ENCODE measurements at places on chromosomes 4 and X. TPM values are rescaled to one million over a fixed set of nuclear protein-coding genes. Genes with fewer than 3 reads are reported as not detected.

Gene FGFBP2
- total RNA-seq = not detected

Gene SMR3B
- total RNA-seq = not detected

Gene DMD
- 41.3 TPM for total RNA-seq

Gene RHOH
- not detected for total RNA-seq

Gene KLHL15
- 9.9 TPM for total RNA-seq

Gene UPF3B
- 5.5 TPM for total RNA-seq

Gene PAGE2
- total RNA-seq = not detected

Gene SETD7
- 10.3 TPM for total RNA-seq

Gene SLC49A3
- 1.9 TPM for total RNA-seq

Gene GLRA2
- 0.15 TPM for total RNA-seq

Gene CDKL5
- total RNA-seq = 12.9 TPM

Gene POU3F4
- 0.03 TPM for total RNA-seq

Gene HAUS3
- 9.2 TPM for total RNA-seq

Gene PDCL2
- not detected for total RNA-seq

Gene FDCSP
- not detected for total RNA-seq

Gene C4orf36
- not detected for total RNA-seq

Gene TLR10
- total RNA-seq = not detected

Gene PNMA6A
- 8.6 TPM for total RNA-seq

Gene ERCC6L
- total RNA-seq = 2.9 TPM

Gene TLL1
- 0.04 TPM for total RNA-seq

Gene GAGE12F
- total RNA-seq = not detected

Gene IL2RG
- total RNA-seq = not detected

Gene DIPK2B
- 0.21 TPM for total RNA-seq

Gene RTL3
- not detected for total RNA-seq

Gene AFF2
- total RNA-seq = 8.3 TPM

Gene RAI2
- 1.1 TPM for total RNA-seq

Gene NOX1
- total RNA-seq = 3.1 TPM

Gene NXF2
- total RNA-seq = not detected

Gene BEND2
- not detected for total RNA-seq

Gene CT83
- total RNA-seq = not detected

Gene CT45A2
- total RNA-seq = not detected

Gene CT45A5
- not detected for total RNA-seq

Gene BGN
- total RNA-seq = 1.9 TPM

Gene ASMT
- total RNA-seq = not detected

Gene C4orf50
- 0.15 TPM for total RNA-seq

Gene APLN
- 0.88 TPM for total RNA-seq

Gene HSFX2
- not detected for total RNA-seq

Gene EDA2R
- total RNA-seq = 4.2 TPM

Gene STAP1
- not detected for total RNA-seq

Gene SPINK2
- total RNA-seq = not detected

Gene FAM184B
- not detected for total RNA-seq

Gene MAGEC3
- total RNA-seq = not detected

Gene TMEM31
- total RNA-seq = not detected

Gene NRK
- 0.53 TPM for total RNA-seq

Gene TLR3
- 0.21 TPM for total RNA-seq

Gene PPP2R2C
- not detected for total RNA-seq

Gene SRPX2
- total RNA-seq = 0.03 TPM

Gene FOXR2
- total RNA-seq = not detected

Gene EREG
- not detected for total RNA-seq

Gene SPANXA1
- not detected for total RNA-seq

Gene ATXN3L
- total RNA-seq = not detected
